Activated T-helper 9 cell treated with anti-CD3 and anti-CD28 coated beads, Interleukin-2, amount 50 U/mL, for 16 hours (primary cell): ENCODE measurements at places on chromosomes 5 and 9.
A peak's percentile ranks its signal among the peaks of the same experiment; 100 is the strongest.

- peak; percentile 49 for DNase-seq
Observed at GRCh38 chr5:181188700-181189362, 16.2 kb downstream of the TRIM7 start.

DNA sequence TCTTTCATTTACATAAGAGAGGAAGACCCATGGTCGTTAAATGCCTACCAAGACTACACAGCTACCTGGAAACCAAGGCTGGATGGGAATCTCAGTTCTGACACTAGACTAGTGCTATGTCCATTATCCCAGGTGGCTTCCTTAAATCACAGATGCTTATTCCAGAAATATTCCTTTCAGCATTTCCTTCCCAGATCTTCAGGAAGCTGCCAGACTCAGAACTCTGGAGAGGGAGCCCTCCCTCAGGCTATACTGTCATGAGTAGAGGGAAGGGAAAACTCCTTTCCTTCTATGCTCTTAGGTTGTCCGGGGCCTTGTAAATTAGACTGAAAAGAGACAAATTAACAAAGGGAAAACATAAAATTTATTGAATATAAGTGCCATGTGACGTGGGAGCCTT, 20.8 kb downstream of the FREM1 start:
- DNase-seq, result no peak

GRCh38 chr5:64339769-64340168, 166.0 kb upstream of the RGS7BP start:
- DNase-seq, result no peak

DNA sequence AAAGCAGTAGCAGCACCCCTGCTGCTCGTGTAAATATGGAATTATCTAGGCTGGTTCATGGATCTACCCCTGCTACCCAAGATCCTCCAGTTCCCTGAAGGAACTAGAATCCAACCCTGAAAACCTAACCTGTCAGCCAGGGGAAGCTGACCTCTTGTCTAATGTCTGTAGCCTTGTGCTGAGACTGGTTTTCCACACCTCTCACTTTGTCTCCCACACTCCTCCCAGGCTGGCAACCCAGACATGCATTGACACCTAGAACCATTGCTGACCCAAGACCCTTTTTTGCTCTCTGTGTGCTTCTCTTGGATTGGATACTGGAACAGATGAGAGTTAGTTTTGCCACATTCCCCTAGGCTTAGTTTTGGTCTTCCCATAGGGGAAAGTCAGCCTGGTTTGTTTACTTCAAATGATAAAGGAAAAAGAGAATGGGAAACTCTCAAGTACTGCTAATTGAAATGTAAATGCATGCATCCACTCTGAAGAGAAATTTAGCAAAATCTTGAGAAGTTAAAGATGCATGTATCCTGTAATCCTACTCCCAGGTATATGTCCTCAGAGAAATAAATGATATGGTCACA, 36.6 kb upstream of the NR4A3 start:
- no peak for DNase-seq

DNA sequence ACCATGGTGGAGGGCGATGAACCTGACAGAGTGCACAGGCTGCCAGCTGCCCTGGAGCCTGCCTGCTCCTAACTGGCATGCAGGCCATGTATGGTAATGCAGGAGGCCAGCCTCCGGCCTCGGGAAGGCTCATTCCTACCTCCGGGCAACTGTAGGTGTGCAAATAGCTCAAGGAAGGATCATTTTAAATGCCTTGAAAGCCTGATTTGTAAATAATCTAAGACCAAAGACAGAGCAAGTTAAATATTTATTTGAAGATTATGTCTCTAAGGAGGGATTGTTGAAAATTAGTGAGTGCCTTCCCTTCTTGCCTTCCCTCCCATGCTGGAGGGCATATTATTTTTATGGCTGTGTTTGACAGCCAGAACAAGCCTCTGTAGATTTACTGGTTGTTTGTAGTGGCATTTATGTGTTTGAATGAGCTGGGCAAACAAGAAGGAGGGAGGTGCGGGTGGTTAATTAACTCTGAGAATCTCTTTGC, 285.7 kb upstream of the TUT7 start:
- no peak for DNase-seq

- no peak for DNase-seq
Observed at GRCh38 chr5:14851597-14851996, 20.0 kb downstream of the ANKH start.

- DNase-seq, result no peak
Observed at GRCh38 chr9:93296889-93297480, 113.0 kb downstream of the WNK2 start.

DNA sequence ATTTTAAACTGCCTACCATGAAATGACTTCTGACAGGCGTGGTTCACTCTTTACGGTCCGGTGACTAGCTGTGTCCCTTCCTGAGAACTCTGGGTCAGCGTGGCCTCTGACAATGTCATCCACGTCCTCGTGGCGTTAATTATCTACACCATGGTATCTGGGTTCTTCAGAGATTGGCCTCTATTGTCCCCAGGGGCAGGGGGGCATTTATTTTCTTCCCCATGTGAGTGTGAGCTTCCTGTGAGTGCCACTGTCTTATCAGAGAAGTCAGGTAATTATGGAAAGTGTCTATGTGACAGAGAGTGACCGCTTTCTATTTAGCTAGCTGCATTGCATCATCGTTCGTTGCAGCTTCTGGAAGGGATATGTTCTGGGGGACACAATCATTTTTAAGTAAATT, 77.2 kb downstream of the FBXL7 start:
- no peak for DNase-seq

DNA sequence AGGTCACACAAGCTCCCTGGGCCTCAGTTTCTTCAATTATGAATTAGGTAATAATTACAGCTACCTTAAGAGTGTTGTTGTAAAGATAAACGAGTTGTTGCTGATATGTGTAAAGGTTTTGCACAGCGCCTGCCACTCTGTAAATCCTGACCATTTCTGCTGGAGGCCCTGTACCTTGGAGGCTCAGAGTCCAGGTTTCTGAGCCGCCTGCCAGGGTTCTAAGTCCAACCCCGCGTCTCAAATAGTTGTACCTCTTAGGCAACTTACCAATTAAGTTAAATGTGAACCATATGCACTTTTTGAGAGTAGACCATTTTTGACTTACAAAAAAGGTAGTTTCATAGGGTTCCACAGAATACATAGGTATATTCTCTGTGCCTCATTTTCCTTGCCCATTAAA, 156.8 kb upstream of the KLF9 start:
- no peak for DNase-seq

DNA sequence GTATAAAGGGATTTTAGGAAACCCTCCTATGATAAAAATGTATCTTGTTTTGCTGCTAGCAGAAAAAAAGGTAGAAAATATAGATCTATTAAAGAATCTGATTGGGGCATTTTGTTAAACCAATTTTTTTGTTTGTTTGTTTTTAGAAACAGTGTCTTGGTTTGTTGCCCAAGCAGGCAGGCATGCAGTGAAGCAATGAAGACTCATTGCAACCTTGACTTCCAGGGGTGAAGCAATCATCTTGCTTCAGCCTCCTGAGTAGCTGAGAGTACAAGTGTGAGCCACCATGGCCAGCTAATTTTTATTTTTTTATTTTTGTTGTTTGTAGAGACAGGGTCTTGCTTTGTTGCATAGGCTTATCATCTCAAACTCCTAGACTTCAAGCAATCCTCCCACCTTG, 755.8 kb upstream of the EDIL3 start:
- DNase-seq, result no peak

DNA sequence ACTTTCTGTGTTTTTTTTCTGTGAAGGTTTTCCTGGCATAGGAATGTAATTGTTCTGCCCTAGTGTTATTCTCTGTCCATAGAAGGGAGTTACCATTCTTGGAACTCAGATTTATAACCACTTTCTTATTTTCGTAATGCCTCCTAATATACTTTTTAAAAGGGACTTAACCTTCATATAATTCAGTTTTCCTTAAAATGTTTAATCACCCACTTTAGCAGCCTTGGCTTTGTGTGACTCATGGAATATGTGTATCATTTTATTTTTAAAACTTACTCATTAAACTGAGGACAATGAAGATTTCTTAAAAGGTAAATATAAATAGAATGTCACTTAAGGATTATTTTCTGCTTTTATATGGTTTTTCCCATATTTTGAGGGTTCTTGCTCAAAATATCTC, 50.0 kb downstream of the RAI14 start:
- DNase-seq, result no peak

DNA sequence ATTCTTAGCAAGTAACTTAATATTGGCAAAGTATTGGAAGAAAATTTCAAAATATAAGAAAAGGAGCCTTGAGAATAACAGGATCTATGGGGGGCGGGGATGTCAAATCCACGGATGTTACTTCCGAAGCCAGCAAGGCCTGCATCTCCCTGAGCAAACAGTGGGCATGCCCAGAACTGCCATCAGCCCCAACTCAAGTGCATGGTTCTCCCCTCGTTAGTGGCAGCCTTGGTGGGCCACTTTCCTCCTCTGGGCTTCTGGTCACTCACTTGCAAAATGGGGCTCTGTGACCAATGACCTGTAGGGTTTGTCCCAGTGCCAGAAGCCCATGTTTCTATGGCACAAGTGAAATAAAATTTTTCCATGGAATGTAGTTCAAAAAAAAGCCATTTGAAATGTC, 27.2 kb upstream of the MED10 start:
- no peak for DNase-seq

GRCh38 chr9:109383356-109383755, 62.5 kb upstream of the EPB41L4B start:
- no peak for DNase-seq
